ENCODE measurements at places on chromosomes 6 and 20.

DNA sequence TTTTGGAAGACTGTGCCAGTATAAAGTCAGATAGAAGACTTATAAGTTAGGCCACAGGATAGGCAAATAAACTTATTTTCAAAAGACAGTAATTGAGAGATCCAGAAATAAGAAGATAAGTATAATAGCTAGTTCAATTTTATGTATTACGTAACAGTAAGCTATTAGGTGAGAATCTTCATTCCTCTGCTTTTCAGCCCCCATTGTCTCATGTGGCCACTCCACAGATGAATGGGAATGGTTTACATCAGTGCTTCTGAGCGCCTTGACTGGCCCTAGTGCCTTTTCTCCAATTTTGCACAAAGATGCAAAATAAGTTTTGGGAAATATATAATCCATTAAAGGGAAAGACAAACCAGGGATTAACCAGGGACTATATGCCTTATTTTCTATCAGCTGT is 550.5 kb downstream of the MMUT start:
- DNase-seq: no peak

DNA sequence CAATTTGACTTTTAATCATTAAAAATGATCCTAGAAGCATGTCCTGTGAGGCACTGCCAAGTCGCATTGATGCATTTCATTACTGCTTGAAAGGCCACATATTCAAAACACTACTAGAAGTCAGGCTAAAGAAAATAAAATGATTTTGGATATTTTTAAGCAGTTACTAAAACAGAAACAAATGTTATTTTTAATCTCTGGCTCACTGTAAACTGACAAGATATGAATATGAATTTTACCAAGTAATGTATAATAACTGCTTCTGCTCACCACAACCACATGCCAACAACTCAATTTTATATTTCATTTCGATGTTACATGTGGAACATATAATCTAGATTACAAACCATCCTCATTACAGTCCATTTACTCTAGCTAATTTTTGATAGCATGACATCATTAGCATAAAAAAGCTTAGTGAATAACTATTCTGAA is 90.6 kb downstream of the ATXN1 start:
- DNase-seq: no peak

DNA sequence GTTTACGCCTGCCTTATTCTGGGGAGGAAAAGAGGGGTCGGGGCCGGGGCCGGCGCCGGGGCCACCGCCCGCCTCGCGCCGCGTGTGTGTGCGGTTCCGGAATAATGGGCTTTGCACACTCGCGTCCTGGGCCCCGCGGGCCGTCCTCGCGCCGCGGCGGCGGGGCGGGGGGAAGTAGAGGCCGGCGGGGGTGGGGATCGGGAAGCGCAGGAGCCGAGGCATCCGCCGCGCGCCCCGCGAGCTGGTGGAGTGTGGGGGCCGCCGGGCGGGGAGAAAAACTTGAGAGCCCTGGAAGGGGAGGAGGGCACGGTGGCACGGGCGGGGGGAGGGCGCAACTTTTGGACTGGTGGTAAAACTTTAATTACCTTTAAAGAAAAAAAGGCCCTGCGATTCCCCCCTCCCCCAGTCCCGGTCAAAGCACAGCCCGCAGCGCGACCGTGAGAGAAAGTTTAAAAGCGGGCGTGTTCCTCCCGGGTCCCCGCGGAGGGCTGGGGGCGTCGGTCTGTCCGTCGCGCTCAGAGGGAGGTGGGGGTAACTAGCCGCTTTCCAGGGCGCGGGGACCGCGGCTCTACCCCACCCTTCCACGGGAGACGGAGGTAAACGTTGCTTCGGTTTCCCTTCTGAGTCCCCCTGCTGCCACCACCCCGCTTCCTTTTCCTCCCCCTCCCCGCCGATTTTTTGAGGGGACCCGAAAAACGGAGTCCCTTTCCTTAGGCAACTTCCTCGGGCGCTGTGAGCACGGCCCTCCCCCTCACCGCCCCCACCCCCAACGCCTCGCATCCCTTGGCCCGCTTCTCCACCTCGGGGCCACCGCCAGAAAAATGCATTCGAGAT is 1.9 kb downstream of the L3MBTL3 start:
- DNase-seq: no peak

DNA sequence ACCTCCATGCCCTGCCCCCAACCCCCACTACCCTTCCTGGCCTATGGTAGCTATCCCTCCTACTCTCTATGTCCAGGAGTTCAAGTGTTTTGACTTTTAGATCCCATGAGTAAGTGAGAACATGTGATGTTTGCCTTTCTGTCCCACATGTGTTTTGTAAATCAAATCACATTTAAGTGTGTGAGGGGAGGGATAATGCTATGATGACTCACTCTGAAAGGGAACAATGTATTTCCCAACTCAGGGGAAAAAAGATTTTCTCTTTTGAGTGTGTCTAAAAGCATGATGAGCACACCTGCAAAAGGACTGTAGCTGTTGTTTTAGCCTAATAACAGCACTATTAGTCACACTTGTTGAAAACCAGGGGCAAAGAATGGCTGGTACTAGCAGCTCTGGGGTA is 193.7 kb downstream of the GJA10 start:
- DNase-seq: peak; percentile 75

- DNase-seq: no peak
Observed at GRCh38 chr20:55070001-55070400, 594.6 kb downstream of the DOK5 start.

DNA sequence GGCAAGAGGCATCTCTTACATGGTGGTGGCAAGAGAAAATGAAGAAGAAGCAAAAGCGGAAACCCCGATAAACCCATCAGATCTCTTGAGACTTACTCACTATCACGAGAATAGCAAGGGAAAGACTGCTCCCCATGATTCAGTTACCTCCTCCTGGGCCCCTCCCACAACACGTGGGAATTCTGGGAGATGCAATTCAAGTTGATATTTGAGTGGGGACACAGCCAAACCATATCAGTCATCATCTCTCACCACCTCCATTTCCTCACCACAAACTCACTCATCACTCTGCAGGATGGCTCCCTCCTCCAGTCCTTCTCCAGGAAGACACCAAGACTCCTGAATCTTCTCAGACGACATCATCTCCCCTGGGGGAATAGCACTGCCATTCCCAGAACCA is 25.8 kb upstream of the SLC16A10 start:
- DNase-seq: peak; percentile 73

DNA sequence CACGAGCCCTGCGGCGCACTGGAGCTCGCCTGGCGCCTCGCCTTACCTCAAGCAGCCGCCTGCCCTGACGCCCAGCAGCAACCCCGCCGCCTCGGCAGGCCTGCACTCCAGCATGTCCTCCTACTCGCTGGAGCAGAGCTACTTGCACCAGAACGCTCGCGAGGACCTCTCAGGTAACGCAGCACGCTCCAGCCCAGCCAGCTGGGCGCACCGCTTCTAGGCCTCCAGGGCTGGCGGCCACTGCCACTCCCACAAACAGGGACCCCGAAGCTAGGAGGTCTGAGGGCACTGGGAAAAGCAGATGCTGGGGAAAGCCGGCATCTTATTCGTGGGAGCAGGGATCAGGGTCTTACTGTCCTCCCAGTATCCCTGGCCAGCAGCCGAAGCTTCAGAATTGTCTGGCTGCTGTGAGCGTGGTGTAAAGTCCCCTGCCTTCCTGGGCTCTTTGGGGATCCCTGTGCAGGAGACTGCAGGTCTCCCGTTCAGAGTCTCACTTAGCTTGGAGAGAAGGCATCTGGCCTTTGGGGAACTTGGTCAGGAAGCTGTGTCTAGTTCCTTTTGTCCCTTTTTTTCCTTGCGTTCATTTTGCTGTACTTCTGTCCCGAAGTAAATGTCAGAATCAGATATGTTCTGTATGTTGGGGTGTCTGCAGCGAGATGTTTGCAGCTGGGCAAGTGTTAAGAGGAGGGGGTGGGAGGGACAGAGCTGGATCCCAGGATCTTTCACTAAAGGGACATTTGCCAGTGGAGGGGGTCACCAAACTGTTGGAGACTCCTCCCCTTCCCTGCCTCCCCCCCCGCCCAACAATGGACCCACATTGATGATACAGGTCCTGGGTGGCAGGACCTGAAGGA is 1.8 kb downstream of the FOXF2 start:
- DNase-seq: no peak

DNA sequence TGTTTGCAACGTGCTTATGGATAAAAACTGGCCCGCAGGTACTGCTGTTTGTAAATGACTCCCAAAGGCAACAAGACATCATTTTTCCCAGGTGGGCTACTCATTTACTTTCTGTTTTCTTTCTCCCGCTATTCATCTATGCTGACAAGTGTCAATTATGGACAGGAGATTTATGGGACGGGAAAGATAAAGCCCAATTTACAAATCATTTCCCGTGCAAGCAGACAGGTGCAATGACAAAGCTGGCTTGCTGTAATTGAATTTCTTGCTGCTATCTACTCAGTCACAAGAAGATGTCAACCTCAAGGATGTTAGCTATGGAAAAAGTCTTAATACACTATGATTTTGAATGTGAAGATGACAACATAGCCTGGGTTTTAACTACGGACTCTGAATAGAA is 125.5 kb downstream of the EPHA7 start:
- DNase-seq: no peak

GRCh38 chr6:6788394-6789032 is 200.0 kb downstream of the LY86 start:
- DNase-seq: no peak

DNA sequence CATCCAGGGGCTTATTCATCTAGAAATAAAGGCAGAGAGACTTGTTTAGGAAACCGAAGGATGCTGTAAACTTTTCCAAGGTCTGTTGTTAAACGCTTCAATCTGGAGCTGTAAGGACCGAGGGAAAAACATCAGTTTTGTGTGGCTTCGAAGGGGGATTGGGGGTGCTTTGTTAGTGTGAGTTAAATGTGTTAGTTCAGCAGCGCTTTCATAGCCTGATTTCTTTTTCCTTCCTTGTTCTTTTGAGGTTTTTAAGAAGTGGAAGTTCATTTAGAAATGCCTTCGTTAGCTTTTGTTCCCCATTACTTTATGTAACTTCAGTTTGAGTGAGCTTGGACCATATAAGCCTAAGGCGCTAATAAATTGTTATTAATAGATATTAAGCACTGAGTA is 1.5 kb downstream of the ANKS1A start:
- DNase-seq: no peak

GRCh38 chr6:142251930-142252445 is 49.8 kb upstream of the ADGRG6 start:
- DNase-seq: peak; percentile 40

DNA sequence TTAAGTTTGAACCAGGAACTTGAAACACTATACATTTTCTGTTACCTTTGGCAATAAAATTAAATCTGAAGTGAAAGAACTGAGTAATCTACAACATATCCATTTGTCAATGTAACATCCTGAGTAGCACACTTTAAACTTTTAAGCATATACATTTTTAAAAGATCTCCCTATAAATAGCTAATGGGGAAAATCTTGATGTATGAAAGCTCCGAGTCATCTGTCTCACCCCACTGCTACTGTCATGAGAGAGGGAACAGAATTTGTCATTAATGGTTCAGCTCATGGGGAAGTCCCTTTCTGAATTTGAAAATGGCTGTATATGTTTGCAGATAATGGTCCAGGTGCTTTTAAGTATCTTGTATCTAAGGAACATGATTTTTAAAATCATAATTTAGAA is 55.2 kb upstream of the NOX3 start:
- DNase-seq: no peak

- DNase-seq: no peak
Observed at GRCh38 chr6:157985378-157986155, 3.9 kb downstream of the SYNJ2 start.

GRCh38 chr6:89984926-89985750 is 90.9 kb downstream of the GJA10 start:
- peak; percentile 79 for DNase-seq

DNA sequence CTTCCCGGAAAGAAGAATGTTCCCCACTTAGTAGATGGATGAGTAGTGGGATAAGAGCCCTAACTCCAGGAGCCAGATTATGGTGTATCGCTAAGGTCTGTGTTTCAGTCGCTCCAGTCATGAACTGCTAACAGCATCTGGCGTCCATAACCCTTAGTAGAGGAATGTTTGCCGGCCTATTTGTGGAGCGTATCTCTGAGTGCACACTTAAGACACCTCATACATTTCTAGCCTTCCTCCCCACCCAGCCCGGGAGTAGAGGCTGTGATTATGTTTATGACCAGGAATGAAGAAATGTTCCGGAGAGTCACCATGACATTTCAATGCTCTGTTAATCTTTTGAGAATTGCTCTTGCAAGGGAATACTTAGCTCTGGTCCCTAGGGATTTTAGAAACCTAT is 251.1 kb upstream of the SOX4 start:
- peak; percentile 37 for DNase-seq

DNA sequence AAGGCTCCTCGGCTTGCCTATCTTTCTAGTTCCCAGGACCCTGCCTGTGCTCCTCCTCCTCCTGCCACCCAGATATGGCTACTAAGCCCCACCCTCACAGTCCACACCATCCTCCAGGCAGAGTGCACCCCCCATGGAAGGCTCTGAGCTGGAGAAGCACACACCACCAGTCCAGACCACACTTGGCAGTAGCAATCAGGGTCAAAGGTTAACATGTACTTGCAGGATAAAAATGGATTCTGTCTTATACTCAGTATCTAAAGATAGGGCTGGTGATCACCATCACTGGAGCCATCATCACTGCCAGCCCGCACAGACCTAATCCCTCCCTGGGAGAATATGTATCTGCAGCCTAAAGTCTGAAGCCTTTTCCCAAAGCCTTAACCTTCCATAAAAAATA is 83.4 kb downstream of the PRKN start:
- DNase-seq: no peak

GRCh38 chr6:44642870-44643522 is 255.5 kb downstream of the CDC5L start:
- DNase-seq: no peak

DNA sequence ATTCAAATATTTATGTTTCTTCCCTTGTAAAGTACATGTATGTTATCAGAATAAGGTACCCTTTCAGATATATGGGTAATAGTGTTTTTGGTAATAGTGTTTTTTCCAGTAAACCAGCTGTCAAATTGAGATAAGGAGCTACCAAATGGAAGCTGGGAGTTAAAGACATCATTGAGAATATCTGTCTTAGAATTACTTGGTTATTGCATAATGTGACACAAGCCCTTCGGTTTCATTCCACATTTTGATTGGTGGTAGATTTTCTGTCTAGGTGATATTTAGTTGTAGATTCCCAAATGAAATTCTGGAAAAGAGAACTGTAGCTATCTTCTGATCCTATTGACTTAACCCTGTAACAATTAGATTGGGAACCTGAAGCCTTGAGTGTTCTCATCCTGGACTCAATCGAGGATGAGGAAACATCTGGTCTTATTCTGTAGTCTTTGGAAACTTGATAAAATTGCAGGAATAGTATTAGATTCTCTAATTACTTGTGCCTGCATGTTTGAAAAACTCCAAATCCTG is 75.1 kb upstream of the SYNJ2 start:
- no peak for DNase-seq

Data from fibroblast of upper back skin (primary cell).